ENCODE measurements at places on chromosomes 11 and 22.

DNA sequence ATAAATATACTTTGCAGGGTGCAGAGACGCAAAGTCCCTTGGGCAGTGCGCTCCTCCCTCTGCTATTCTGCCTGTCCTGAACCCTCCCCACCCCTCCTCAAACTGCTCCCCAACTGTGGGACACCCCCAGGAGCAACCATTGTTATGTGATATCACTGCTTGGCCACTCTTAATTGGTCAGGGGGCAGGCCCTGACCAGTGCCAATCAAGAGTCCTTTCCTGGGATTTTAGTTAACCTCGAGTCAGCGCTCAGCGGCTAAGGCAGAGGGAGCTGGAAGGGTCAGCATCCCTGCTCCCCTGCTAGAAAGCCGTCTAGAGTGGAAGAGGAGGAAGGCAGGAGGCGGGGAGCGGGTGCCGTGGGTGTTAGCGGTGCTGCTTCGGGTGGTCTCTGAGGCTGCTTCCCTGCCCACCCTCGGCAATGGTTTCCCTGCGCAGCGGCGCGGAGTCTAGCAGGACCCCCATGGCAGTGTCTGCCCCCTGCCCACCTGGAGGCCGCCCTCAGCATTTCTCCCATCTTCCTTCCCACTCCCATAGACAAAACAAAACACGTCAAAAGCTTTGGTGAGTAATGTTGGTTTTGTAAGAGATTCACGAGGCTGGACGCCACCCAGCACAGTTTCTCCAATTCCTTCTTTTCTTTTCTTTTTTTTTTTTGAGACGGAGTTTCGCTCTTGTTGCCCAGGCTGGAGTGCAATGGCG is 38.4 kb upstream of the A4GALT start:
- no peak for DNase-seq

- DNase-seq, result no peak
These were observed 94.5 kb downstream of the ME3 start for GRCh38 chr11:86577644-86578636.

DNA sequence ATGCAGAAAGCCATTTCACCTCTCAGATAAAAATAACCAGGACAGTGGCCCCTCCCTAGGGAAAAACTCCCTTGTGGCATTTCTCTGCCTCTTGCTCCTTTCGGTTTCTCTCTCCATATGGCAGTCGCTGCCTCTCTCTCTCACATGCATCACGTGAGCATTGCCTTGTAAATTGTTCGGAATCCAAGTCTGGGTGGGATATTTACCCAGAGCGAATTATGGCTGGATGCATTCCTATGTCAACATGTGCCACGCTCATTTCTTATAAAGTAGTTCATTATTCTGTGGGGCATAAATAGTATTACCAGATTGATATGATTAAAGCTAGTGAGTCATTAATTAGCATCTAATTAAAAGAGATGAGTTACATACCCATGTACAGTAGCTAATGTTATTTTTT is 392.9 kb downstream of the INSC start:
- DNase-seq, result no peak

DNA sequence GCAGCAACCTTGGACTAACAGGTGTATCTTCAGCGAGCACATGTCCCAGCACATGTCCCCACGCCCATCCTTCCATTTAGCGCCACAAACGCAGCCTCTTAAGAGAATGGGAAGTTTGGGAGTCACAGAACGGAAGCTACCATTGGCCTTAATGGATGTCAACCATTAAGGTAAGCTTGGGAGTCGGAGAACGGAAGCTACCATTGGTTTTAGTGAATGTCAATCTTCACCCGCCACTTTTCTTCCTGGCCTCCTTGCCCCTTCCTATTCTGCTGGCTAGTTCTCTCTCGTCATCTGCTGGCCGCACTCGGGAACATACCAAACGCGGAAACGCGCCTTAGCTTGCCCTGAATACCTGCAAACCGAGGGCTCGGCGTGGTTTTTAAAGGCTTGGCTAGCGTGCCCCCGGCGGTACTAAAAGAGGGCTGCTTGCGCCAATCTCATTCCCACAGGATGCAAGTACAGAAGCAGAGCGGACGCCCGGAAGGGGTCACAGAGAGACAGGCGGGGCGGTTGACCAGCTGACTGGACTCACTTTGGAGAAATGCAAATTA is 24.3 kb downstream of the GLYATL1 start:
- DNase-seq, result no peak

DNA sequence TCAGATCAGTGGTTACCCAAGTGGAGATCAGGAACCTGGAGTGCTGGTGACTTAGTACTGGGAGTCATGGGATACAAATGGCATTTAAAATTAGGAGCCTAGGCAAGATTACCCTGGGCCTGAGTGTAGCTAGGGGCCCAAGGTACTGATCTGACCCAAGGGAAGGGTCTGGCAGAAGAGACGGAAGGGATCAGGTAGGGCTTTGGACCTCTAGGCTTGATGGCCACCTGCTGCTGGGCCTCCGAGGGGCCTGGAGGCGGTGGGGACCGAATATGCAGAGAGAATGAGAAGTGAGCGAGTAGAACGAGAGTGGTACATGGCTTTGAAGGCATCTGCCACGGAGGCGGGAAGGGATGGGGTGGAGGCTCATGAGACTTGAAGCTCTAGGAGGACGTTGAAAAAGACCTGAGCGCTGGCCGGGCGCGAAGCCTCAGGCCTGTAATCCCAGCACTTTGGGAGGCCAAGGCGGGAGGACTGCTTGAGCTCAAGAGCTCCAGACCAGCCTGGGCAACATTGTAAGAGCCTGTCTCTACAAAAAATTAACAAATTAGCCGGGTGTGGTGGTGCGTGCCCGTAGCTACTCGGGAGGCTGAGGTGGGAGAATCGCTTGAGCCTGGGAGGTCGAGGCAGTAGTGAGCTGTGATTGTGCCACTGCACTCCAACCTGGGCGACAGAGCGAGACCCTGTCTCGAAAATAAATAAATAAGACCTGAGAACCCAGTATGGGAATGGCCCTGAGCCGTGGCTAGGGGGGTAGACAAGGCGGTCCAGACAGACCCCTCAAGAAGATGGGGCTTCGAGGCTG is 563 bp upstream of the PPIL2 start:
- DNase-seq, result no peak

DNA sequence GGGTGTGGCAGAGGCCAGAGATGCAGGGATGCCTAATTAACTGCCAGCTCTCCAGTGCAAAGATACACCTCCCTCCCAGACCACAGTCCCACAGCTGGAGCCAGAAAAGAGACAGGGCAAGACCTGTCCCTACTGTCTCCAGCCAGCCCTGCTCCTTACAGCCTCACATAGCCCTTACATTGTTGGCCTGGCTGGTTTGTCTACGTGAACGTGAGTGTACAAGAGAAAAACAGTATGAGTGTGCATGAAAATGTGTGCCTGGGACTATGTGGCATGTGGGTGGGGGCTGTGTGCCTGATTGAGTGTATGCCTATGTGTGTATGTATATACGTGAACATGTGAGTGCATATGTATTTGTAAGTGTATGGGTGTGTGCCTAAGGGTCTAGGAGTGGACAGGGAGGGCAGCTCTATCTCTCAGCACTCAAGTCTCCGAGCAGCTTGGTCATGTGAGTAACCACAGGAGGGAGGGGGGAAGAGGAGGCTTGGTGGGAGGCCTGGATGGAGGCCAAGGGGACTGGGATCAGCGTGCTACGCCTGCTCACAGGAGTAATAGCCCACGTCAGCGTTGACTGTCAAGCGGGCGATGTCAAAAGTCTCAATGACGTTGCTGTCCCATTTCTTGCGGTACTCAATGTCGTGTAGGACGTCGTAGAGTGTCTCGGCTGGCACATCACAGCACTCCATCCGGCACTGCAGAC is 6.6 kb upstream of the ARAP1 start:
- DNase-seq, result no peak

- DNase-seq, result no peak
These were observed 5.8 kb downstream of the RPS19BP1 start for GRCh38 chr22:39526736-39527171.

DNA sequence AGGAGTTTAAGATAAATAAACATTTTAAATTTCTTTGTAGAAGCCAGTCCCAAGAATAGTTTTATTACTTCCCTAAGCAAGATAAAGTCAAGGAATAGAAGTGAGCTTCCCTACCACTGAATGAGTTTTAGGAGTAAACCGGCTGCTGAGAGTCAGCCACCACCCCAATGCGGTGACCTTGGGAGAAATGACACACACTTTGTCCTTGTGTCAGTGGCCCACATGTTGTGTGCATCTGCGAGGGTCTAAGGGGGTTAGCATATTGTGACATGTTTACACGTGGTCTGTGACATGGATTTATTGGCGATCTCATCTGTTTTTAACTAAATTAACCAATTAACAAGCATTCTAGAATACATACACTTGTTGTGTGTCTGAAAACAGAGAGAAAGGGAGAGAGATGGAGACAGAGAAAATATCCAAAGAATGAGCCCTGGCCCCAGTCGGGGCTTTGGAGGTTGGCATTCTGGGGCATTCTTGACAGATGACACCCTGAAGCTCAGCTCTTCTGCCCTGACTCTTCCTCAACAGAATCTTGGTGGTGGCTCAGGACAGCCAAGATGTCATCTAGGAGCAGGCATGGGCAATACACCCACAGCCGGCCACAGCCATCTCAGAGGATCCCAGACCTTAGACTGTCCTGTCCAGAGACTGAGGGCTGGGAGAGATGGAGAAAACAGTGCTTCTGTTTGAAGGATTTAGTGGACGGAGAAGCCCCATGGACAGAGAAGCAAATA is 29.7 kb upstream of the TMPRSS4 start:
- no peak for DNase-seq
